Stimulated activated CD4-positive, alpha-beta T cell treated with anti-CD3 and anti-CD28 coated beads, Interleukin-2, amount 100 ng/mL, for 4 hours (primary cell): ENCODE measurements at places on chromosomes 11 and 22.

- DNase-seq = no peak
These were observed 133.6 kb downstream of the C11orf91 start for GRCh38 chr11:33567004-33567403.

DNA sequence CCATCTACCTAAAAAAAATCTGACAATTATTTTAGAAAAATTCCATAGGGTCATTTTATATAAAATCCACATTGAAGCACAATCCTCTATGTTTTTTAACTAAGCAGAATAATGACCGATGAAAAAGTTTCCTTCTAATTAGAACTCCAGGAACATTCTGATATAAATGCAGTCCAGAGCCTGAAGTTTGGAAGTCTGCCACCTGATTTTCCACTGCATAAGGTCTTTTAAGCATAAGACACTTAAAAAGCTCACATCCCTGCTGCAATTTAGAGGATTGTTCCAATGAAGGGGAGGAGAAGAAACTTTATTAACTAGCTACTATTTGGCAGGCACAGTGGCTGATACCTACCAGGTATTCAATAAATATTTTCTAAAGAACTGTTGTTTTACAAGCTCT, 570.3 kb upstream of the ANO5 start:
- DNase-seq = no peak

DNA sequence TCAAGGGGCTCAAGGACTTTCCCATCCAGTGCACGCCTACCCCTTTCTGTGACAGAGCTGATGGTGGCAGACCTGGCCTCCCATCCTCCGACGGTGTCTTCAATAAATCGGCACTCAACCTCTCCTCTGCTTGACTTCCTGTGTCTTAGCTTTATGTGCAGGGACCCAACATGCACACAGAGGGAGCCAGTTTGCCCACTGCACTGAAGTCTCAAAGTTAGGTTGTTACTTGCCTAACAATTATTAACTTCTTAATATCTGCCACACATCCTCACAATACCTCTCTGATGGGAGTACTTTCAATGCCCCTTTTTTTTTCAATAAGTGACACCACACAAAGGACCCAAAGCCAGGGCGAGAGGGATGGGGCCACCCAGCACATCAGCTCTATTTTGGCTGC, 3.6 kb downstream of the IZUMO1R start:
- no peak for DNase-seq

DNA sequence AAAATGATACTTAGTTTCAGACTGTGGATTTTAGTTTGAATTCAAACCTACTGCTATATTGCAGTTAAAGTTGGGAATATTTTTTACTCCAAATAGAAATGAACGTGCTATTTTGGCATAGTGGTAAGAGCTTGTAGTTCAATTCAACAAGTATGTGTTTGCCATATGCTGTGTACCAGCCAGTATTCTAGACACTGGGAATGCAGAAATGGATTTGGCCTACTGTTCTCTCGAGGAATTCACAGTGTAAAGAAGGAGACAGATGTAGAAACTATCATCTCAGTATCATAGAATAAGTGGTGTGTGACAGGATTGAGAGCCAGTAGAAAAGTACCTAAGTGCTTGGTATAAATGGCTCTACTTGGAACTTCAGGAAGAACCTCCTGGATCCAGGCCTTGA, 80.4 kb downstream of the ATXN10 start:
- DNase-seq = no peak

DNA sequence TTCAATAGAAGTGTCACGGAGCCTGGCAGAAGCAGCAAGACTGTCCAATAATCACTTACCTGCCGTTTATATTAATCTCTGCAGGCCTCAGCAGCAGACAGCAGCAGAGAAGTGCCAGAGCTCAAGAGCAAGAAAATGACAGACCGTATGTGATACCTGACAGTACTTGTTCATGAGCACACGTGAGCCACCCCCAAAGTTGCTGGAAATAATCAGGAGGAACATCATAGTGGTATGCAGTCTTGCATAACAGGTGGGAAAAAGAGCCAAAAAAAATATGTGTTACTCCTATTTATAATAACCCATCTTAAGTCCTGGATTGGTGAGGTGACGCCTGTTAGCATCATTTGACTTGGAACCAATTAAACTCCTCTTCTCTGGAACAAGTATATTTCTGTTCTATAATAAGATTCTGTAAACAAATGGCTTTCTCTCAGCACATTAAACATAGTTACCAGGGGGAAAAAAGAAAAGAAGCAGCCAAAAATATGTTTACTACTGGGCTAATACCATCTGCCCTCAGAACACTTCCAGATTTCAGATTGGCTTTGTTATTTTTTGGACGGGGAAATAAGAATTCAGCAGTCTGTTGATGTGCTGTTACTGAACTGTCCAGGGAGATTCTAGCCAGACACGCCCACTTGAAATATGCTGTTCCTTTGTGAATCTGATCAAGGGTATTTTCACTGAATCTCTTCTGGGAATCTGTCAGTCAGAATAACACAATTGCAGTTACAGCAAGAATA, 7.9 kb upstream of the SLN start:
- DNase-seq = no peak

DNA sequence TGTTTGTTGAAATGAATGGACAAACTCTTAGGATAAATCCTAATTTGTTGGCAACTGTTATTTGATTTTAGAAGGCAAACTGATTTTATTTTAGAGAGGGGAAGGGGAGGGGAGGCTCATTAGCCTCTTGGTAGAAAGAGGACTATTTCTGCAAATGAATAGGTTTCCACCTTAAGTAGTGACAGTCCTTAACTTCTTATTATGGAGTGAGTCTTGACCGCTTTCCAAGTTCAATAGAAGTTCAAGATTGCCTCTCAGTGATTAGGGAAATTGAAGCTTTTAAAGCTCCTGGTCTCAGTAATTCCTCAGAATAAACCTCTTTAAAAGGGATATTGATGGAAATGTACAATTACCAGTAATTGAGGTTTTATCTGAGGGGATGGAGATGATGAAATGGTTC, 55.7 kb downstream of the PANX1 start:
- no peak for DNase-seq

DNA sequence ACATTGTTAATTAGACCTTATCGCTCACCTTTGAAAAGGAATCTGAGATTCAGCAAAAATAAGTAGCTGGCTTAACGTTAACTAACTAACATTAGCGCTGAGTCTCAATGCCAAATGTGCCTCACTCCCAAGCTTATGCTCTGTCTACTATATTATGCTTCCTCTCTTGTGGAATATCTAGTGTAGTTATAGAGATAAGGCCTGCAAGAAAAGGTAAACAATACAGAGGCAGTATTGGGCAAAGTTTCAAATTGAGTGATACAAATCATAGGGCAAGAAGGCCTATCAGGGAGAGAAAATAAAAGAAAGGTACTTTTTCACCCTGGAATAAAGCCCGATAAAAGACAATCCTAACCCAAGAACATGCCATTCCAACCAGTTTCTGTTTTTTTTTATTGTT, 61.6 kb upstream of the SLC17A6 start:
- DNase-seq = no peak

- no peak for DNase-seq
These were observed 1129.1 kb downstream of the BRD1 start for GRCh38 chr22:48698618-48699017.

GRCh38 chr11:5524756-5525155, 8.3 kb upstream of the UBQLNL start:
- DNase-seq = no peak

- DNase-seq = no peak
These were observed 2.7 kb downstream of the SLC43A3 start for GRCh38 chr11:57424137-57424791.

GRCh38 chr22:44449683-44450425, 48.2 kb downstream of the RTL6 start:
- no peak for DNase-seq

- DNase-seq = no peak
These were observed 332.2 kb upstream of the RAG2 start for GRCh38 chr11:36930256-36930655.

DNA sequence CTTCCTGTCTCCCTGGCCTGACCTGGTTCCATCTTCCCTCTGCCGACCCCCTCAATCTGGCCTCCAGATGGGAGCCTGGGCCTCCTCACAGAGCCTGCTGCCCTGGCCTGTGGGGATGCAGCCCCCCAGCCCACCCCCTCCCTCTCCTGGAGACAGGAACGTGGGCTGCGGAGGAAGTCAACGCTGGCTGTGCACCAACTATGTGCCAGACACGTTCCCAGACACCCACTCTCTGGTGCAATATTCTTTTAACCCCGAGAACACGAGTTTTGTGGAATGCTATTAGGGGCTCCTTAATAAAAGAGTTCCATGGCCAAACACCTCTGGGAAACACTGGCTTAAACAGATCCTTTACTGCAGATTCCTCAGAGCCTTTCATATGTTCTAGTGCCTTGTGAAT, 15.9 kb downstream of the WNT11 start:
- no peak for DNase-seq

DNA sequence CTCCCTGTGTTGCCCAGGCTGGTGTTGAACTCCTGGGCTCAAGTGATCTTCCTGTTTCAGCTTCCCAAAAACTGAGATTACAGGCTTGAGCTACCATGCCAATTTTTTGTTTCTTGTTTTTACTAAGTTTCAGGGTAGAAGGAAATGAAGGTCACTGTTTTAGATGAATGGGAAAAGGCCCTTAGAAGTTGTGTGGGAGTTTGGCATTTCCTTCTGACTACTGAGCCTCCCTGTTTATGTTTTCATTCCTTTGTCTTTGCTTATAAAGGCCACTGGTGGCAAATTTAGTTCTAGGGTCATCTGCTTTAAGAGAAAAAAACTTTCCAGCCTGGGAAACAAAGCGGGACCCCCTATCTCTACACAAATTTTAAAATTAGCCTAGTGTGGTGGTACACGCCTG, 22.1 kb downstream of the SRPRA start:
- no peak for DNase-seq

DNA sequence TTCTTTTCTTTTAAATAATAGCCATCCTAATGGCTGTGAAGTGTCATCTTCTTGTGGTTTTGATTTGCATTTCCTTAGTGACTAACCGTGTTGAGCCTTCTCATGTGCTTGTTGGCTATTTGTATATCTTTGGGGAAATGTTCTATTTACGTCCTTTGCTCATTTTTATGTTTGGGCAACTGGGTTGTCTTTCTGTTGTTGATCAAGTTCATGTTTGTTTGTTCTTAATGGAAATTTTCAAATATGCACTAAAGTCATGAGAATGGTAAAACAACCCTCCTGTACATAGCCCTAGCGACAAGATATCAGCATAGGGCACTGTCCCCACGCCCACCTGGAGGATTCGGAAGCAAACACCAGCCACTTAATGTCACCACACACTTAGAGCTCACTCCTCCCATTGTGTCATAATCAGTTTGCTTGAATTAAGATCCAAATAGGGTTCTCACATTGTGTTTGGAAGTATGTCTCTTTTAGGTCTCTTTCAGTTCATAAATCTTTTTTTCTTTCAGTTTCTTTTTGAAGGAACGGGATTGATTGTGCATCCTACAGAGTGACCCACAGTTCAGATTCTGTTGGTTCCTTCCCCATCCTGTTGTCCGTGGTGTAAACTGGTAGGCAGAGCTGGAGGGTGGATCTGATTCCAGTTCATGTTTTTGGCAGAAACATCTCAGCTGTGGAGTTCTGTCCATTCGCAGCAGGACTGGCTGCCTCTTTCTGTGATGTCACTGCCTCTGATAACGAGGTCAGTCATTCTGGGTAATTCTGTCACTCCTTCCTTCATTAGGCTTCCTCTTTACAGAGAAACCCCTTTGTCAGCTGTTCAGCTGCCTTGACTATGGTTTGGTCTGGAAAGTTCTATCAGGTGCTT, 26.4 kb upstream of the ADORA2A start:
- no peak for DNase-seq

DNA sequence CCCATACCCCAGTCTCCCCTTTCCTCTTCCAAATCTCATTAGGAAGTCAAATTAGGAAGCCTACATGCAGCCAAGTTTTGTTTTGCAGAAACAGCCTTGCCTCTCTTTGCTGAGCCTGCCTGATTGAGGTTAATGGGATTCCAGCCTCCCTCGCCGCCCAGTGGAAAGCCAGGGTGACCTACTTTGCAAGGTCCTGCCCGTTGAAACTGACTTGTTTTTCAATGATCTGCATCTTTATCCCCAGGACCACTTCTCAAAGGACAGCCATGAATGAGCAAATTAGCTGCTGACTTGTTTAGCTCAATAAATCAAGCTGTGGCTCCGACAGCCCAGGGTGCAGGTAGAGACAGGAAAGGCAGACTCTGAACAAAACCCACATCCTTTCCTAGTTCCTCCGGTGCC, 110.4 kb downstream of the RRAS2 start:
- no peak for DNase-seq

DNA sequence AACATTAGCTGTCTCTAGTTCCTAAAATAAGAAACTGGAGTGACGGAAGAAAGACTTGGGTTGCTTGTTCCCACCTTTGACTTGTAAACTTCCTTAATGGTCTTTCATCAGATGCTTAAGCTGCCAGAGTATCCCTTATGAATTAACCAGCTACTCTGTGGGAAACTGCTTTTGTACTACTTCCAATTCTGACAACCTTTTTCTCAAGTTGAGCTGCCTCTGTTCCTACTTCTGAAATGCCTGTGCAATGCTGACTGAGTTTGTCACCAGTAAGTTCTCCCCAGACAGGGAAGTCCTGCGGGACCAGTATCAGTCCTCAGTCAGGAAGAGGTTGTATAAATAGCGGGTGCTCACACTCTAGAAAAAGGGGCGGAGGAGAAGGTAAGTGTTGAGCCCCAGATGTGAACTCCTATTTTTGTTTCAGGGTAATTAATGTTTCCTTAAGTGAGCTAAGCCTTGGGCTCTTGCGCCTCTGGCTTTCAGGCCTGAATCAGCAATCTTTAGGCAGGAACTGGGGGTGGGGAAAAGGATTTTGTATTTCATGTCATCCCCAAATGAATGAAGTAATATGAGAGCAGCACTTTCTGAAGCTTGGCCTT, 67.2 kb downstream of the CECR2 start:
- DNase-seq = no peak

- no peak for DNase-seq
These were observed 10.6 kb downstream of the CARS1 start for GRCh38 chr11:3046641-3047040.

DNA sequence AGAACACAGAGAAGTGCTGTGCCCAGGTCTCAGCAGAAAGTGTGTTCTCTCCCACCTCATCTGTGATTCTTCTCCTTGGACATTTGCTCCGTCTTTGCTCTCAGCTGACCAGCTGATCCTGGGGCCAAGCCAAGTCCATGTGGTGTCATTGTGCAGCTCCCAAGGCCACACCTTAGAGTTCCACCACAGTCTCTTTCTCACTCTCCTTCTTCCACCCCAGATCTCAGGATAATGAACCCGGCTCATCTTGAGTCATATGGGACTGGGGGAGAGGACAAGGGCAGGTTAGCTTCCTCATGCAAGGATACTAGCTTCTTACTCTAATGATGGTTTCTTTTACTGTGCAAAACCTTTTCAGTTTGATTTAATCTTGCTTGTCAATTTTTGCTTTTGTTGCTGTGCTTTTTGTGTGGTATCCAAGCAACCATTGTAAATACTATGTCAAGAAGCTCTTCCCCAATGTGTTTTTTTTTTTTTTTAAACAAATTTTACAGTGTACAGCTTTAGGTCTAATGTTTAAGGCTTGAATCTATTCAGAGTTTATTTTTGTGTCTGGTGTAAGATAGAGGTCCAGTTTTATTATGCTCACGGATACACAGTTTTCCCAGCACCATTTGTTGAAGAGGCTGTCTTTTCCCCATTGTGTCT, 75.0 kb upstream of the OR4B1 start:
- no peak for DNase-seq

GRCh38 chr22:26416670-26417276, 12.3 kb upstream of the ASPHD2 start:
- no peak for DNase-seq

- DNase-seq = no peak
These were observed 65.6 kb downstream of the FAM168A start for GRCh38 chr11:73532310-73532709.

GRCh38 chr11:133832991-133833897, 12.1 kb downstream of the SPATA19 start:
- DNase-seq = no peak

- DNase-seq = no peak
These were observed 125.2 kb downstream of the TEAD1 start for GRCh38 chr11:12799334-12799835.
